ENCODE measurements at places on chromosomes 2 and 18.

DNA sequence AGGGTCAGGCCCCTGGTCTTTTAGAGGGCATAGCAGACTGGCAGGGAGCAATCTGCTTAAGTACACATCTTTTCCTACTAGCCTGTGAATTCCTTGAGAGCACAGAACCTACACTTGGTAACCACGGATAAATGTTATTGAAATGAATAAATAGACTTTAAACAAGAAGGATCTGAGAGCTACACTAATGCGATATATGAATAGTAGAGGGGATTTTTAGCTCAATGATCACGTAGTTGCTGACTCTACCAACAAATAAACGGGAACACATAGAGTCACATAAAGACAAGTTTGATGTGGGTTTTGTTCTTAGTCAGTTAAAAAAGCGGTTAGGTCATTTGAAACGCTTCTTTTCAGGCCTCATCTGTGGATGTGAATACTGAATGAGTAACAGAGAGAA is 290.3 kb upstream of the CCDC68 start:
- DNase-seq: no peak

GRCh38 chr2:7392076-7392787 is 475.0 kb downstream of the RNF144A start:
- DNase-seq: no peak

DNA sequence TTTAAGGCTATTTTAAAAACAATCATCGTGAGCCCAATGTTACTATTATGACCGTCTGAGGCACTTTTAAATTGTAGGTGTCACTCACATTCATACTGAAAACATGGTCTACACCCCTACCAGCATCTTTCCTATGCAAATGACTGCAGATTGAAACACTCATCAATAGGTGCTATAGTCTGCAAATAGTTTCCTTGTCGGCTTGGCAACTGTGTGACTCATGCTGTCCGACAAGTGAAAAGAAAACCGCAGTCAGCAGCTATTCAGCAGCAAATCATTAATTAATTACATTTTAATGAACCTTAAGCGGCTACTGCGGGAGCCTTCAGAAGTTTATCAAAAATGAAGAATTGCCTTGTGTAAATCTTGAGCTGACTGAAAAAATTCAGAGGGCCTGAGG is 134.4 kb downstream of the FIGN start:
- DNase-seq: peak; percentile 15

DNA sequence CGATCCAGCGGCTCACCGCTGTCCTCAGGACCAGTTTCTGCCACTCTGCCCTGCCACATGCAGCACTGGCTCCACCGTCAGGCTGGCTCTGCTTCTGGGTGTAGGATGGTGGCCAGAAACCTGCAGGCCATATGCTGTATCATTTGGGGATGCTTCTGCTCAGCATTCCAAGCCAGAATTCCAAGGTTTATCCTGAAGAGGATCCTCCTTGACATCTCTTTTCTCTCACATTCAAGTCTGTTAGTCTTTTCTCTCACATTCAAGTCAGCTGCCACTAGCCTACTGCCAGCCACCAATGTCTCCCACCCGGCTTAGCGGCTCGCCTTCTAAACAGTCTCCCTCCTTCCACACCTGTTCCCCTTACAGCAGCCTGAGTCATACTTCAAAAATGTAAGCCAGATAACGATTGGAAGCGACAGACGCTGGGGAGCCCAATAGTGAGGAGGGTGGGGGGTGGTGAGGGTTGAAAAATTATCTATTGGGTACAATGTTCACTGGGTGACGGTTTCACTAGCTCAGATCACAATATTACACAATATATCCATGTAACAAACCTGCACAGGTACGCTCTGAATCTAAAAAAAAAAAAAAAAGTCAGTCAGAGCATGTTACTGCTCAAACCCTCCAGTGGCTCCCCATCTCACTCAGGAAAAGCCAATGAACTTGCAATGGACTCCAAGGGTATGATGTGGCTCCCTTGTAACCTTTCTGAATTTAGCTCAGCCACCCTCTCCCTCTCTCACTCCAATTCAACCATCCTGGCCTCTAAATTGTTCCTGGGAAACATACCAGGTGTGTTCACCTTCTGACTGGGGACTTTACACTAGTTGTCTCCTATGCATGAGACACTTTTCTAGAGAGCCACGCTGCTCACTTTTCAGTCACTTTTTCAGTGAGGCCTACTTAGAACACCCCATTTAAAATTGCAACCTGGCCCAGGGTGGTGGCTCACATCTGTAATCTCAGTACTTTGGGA is 38.8 kb upstream of the SP3 start:
- DNase-seq: no peak

DNA sequence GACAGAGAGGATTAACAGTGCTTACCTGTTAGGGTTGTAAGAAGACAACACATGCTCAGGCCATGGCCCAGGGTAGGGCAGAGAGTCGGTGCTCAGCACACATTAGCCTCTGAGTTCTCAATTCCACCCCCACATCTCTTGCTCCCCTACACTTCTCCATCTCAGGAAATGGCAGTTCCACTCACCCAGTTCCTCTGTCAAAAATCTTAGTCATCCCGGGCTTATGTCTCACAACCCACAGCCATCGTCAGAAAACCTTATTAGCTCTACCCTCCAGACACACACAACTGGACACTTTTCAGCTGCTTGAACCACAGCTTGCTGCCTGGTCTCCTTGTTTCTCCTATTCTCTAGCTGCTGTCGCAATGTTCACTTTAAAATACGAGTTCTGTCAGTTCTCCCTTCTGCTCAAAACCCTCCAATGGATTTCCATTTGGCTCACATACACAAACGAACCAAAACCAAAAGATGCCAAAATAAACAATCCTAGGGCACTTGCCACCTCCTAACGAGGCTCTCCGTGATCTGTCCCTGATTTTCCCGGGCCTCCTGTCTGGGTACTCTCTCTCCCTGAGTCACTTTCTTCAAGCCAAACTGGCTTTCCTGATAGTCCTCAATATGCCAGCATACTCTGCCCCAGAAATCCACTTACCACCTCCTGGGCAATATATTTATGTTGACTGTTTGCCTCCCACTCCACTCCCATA is 89.7 kb downstream of the KCTD1 start:
- DNase-seq: no peak

DNA sequence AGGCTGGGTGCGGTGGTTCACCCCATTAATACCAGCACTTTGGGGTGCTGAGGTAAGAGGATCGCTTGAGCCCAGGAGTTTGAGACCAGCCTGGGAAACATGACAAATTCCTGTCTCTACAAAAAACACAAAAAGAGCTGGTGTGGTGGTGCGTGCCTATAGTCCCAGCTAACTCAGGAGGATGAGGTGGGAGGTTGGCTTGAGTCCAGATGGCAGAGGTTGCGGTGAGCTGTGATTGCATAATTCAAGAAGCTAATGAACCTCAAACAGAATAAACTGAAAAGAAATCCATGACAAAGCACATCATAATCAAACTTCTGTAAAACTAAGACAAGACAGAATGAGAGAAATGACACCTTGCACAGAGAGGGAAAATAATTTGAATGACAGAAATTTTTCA is 54.8 kb downstream of the SEMA4F start:
- DNase-seq: peak; percentile 26

- DNase-seq: no peak
Observed at GRCh38 chr2:196249860-196250259, 78.5 kb upstream of the STK17B start.

- no peak for DNase-seq
Observed at GRCh38 chr2:189654641-189655040, 6.6 kb upstream of the ASNSD1 start.

- no peak for DNase-seq
Observed at GRCh38 chr18:78730546-78730945, 249.1 kb upstream of the SALL3 start.

- no peak for DNase-seq
Observed at GRCh38 chr2:206031162-206031784, 54.7 kb downstream of the INO80D start.

DNA sequence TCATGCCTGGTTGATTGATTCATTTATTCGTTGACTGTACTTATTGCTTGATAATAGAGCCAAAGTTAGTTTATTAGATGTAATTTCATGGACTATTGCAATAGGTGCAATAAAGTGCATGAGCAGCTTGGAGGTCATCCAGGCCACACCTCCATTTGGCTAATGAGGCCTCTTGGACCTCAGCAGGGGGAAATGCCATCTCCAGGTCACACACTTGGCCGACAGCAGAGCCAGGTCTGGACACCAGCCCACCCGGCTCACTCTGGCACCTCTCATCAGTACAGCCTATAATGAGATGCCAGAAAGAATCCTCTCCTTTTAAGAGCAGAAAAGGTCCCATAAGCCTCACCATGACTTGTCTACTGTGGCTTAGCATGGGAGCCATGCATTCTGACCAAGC is 71.2 kb upstream of the AFF3 start:
- no peak for DNase-seq

DNA sequence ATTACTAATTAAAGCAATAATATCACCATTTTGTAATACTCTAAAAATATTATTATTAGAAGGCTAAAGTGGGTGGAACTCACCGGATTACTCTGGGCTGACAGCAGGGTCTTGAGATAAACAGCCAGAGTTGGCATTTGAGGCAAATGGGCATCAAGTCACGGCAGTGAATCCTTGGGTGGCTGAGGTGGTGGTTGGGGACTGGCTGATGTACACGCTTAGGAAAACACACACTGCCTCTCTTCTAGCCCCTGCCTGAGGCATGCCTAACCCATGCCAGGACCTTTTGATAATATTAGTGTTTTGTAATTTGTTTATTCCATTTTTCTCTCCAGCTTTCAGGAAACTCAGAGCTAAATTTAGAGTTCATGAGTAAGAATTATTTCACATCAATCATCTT is 76.8 kb downstream of the ACKR3 start:
- no peak for DNase-seq

DNA sequence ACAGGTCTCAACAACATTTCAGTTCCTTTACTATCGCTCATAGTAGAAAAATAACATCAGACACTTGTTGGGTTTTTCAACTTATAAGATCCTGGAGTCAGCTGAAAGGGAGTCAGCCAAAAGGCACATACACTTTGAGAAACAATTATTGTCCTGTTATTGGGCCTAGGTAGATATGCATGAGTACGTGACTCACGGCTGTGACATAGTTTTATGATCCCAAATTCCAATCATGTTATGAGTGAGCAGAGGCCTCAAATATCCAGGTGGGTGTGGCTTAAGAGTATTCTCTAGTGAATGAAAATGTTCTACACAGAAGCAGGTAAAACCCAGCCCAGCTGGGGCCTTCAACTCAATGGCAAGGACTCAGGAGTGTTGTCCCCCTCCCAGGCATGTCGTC is 27.2 kb downstream of the SERPINB8 start:
- no peak for DNase-seq

- DNase-seq: no peak
Observed at GRCh38 chr18:37332219-37332618, 233.4 kb downstream of the CELF4 start.

- DNase-seq: no peak
Observed at GRCh38 chr2:191280290-191280689, 35.1 kb downstream of the MYO1B start.

DNA sequence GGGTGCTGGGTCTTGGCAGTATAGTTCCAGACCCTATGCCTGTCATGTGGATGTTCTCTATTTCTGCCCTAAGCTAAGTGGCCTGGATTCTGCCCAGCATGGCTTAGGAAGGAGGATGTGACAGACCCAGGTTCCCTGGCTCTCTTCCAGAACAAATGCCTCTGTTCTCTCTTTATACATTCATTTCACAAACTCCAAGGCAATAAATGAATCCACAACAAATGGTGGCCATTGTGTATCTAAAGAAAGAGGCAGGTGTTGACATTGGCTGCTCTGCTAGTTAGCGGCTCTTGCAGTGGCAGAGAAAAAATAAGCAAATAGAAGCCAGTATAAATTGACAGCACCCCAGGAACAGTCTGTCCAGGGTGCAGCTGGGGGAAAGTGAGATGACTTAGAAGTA is 298.6 kb downstream of the SUCLG1 start:
- no peak for DNase-seq

GRCh38 chr2:152427902-152428301 is 92.9 kb downstream of the FMNL2 start:
- DNase-seq: no peak

GRCh38 chr2:26609839-26610277 is 31.3 kb downstream of the CIB4 start:
- DNase-seq: no peak

DNA sequence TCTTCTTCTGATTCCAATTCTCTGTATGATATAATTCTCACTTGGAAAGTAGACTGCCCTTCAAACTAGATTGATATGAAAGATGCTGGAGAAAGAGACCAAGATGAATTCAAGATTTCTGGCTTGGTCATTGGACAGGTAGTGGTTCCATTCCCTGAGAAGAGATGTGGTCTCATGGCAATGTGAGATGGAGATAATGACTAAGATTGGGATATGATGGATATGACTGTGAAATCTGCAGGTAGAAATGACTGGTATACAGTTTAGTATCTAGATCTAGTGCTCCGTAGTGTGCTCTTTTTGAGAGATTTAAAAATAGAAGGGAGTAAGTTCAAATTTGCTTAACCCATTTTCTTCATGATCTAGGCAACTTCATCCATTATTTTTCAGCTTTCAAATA is 425.4 kb upstream of the TRIB2 start:
- no peak for DNase-seq

- DNase-seq: no peak
Observed at GRCh38 chr2:6863792-6864191, 1.9 kb downstream of the CMPK2 start.

DNA sequence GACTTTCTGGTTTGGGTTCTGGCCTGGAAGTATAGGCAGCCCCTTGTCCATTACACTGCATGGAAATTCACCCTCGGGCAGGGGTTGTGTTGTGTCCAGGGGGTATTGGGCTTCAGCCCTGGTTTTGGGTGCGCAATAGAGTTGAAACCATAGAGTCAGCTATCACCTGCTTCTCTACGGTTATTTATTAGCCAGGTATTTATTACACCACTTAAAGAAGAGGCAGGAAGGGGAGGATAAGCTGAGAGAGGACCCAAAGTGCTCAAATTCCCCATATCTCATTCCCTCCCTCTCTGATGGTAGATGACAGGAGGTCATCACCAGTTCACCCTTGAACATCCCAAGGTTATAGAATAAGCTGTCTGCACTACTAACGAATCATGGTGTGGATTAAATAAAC is 133.4 kb downstream of the HRH4 start:
- DNase-seq: no peak

- DNase-seq: no peak
Observed at GRCh38 chr2:223262946-223263345, 211.0 kb downstream of the KCNE4 start.

- DNase-seq: no peak
Observed at GRCh38 chr2:14219306-14219705, 413.2 kb upstream of the LRATD1 start.

GRCh38 chr18:74468547-74469061 is 11.5 kb upstream of the DIPK1C start:
- DNase-seq: no peak

DNA sequence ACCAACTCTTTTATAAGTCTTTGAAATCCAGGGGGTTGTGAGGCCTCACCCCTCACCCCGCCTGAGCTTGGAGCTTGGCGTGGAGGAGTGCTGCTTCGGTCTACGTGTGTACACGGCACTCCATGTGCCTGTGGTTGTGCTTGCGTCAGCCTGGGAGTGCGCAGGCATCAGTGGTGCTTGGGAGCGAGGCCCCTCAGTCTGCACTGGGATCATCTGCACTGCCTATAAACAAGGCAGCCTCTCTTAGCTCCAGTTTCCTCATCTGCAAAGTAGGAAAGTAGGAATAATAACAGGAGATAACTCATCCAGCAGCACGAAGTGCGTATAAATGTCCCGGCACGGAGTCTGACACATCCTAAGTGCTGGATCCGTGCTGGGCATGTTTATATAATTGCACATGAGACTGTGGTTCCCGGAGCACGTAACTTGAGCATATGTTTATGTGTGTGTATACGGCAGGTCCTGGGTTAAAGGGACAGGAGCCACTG is 1.2 kb downstream of the GYPC start:
- DNase-seq: peak; percentile 59

All from non-pigmented ciliary epithelial cell (primary cell).